ENCODE measurements at places on chromosomes 6 and 20.
A peak's percentile ranks its signal among the peaks of the same experiment; 100 is the strongest.

DNA sequence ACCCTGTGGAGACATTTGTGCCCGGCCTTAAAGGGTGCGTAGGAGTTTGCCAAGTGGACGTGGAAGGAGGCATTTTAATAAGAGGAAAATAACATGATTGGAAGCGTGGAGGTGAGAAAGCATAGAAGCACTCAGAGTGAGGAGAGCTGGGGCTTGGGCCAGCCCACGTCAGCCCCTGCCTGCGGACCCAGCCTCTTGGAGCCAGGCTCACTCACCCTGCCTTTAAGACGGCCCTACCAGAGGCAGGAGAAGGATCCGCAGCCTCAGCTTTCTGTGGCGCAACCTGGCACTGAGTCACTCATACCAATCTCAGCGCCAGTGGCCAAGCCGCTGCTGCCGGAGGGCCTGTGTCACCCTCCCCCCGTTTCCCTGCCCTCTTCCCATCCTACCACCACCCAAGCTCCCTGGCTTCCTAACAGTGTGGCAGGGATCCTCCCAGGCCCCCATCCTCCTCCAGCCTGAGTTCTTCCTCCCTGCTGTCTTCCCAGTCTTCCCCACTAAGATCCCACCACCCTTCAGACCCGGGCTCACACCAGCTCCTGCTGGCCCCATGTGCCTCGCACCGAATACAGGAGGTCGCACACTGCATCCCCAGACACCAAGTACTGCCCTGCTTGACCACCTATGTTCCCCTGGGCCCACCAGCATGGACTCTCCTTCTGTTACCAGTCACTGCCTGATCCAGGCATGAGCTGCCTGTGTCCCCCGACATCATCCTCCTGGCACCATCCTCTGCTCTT is 285.2 kb downstream of the UST start:
- DNase-seq: peak; percentile 77

GRCh38 chr6:12196326-12196936 is 93.7 kb upstream of the EDN1 start:
- DNase-seq: peak; percentile 32

GRCh38 chr20:3194617-3195280 is 9.7 kb downstream of the DDRGK1 start:
- DNase-seq: no peak

DNA sequence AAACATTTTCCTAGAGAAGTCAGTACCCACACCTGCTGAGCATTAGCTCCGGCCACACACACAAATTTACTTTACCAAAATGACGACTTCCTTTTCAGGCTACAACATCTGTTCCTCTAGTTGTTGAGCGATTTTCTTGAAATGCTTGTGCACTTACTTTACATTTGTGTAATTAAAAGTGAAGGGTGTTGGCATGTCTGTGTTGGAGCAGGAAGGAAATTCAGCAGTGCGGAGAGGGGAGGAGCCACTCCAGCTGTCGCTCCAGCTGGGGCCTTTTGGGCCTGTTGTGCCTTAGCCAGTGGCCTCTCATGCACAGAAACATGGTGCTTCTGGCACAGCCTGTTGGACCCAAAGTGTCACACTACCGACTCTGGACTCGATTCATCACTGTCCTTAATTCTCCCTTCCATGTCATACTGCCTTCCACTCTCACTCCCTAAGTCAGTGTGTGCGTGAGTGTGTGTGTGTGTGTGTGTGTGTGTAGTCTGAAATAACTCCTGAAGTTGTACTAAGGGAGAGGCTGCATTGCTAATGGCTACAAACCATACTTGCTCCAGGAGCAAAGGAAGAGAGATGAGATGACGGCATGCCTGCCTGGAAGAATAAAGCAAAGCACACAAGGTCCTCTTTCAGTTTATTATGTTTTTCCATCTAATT is 191.8 kb upstream of the ARG1 start:
- no peak for DNase-seq

DNA sequence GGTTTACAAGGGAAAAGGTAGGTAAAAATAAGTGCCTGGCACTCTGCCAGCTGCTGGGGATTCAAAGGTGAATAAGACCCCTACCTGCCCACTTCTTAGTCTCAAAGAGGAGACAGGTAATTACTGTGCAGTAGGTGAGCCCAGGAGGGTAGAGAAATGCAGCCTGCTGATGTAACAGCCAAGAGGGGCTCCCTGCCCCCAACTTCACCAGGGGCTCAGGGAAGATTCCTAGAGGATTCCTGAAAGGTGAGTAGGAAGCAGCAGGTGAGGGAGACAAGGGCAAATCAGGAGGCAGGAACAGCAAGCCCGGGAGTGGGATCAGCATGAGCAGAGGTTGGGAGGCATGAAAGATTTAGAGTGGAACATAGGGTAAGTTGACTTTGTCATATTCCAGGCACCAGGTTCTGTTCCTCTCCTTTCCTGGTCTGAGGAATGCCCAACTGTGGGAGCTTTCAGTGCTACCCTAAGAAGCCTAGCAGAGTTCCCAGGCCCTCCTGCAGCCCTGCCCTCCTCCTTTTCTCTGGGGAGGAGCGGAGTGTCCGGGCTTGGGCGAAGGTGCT is 258.1 kb downstream of the LRFN2 start:
- no peak for DNase-seq

- peak; percentile 37 for DNase-seq
Measured at GRCh38 chr20:32439132-32439829, 81.2 kb downstream of the ASXL1 start.

- DNase-seq: no peak
Measured at GRCh38 chr6:166253281-166253681, 54.9 kb downstream of the PRR18 start.

DNA sequence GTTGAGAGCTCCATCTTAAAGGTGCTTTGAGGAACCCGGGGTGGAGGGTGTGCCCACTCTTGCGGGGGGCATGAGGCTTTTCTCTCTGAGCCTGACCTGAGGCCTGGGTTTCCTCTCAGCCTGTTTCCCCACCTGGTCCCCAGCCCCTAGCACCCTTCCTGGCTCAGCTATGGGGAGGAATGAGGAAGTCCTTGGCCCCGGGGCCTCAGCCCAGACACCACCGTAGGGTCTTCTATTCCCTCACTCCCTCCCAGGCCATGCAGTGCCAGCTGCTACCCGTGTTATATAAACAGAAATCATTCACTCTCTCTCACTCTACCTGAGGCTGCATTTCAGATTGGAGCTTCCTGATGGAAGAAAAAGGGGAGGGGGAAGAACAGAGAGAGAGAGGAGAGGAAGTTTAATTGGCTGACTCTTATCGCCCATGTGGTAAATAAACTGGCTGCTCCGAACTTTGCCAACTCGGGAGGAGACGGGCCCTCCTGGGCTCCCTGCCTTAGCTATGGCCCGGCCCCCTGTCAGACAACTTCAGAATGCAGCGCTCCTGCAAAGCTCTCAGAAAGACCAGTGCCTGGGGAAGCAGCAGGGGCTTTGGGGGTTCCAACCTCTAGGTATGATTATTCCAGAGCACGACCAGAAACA is 2.8 kb downstream of the CDH22 start:
- no peak for DNase-seq

GRCh38 chr20:61092251-61092650 is 159.8 kb upstream of the CDH4 start:
- no peak for DNase-seq

- no peak for DNase-seq
Measured at GRCh38 chr6:10557913-10558312, 36.8 kb downstream of the GCNT2 start.

DNA sequence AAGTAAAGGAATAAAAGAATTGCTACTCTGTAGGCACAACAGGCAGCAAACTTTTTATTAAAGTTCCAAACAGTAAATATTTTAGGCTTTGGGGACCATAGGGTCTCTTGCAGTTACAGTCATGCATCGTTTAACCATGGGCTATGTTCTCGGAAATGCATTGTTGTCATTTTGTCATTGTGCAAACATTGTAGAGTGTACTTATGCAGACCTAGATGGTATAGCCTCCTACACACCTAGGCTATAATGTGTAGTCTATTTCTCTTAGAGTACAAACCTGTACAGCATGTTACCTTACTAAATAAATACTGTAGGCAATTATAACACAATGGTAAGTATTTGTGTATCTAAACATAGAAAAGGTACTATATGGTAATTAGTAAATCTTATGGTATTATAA is 54.7 kb downstream of the CDS2 start:
- no peak for DNase-seq

GRCh38 chr6:108323710-108324466 is 29.0 kb downstream of the AFG1L start:
- no peak for DNase-seq

GRCh38 chr20:22070610-22071058 is 365.2 kb downstream of the PAX1 start:
- DNase-seq: no peak

GRCh38 chr6:45696738-45697137 is 318.9 kb downstream of the CLIC5 start:
- no peak for DNase-seq

- DNase-seq: peak; percentile 73
Measured at GRCh38 chr20:63653041-63653973, at the start of gene STMN3. STMN3 (minus strand) TSS chr20:63653424; CDS start chr20:63653345, 79 bp downstream.

DNA sequence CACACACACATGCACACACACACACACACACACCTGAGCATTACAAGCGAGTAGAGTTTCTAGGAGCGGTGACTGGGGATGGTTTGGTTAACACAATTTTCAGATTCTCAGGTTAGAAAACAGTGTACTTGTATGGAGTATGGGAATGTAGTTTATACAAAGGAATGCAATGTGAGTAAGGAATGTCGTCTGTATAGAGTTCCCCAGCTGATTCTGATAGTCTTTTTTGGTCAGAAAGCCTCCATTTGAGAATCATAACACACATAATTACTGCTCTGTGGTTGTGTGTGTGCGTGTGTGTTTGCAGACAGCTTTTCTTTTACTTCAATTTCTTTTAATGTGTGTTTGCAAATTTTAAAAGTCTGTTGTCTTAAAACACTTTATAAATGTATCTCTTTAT is 93.2 kb downstream of the MYO6 start:
- peak; percentile 11 for DNase-seq

- DNase-seq: peak; percentile 27
Measured at GRCh38 chr6:109349419-109349987, 32.8 kb downstream of the CD164 start.

- no peak for DNase-seq
Measured at GRCh38 chr20:2752567-2753460, 47.6 kb downstream of the CPXM1 start.

DNA sequence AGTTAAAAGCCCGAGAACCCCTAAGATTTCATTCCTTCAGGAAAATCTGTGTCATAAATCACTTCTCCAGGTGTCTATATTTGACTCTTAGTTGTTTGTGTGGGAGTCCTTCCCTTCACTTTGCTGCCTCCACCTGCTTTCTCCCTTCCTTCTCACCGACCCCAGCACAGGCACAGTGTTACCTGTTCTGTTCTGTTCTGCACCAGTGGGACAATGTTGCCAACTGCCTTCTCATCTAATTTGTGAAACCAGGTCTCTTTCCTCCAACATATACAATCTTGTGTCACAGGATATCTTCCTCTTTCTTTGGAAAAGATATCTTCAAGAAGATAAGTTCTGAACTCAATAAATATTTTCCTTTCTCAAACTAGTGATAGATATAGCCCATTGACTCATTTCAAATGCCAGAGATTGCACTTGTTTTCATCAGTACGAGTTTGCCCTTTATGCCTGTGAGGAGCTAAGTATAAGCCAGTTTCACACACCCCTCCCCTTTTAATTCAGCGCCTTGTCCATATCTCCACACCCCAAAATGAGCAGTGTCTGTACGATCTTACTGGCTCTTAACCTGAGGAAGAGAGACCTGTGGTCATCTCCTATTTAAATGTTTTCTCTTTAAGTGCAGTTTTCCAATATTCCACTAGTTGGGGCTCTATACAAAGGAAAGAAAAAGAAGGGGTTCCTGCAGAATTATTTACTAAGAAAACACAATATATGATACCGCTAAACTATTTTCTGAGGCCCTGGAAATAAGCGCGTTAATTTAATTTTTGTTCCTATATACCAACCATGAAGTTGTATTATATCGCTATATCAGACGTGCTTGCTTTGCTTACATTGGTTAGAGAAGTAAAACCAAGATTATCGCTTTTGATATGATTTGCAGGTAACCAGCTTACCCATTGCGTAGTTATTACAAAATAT is 81.6 kb upstream of the PREP start:
- DNase-seq: no peak

DNA sequence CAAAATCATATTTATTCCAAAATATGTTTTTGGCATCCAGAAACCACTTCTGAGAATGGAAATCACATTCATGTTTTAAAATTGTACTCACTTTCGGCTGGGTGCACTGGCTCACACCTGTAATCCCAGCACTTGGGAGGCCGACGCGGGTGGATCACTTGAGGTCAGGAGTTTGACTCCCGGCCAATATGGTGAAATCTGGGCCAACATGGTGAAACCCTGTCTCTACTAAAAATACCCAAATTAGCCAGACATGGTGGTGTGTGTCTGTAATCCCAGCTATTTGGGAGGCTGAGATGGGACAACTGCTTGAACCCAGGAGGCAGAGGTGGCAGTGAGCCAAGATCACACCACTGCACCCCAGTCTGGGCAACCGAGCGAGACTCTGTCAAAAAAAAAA is 580.7 kb downstream of the MAFB start:
- DNase-seq: no peak

DNA sequence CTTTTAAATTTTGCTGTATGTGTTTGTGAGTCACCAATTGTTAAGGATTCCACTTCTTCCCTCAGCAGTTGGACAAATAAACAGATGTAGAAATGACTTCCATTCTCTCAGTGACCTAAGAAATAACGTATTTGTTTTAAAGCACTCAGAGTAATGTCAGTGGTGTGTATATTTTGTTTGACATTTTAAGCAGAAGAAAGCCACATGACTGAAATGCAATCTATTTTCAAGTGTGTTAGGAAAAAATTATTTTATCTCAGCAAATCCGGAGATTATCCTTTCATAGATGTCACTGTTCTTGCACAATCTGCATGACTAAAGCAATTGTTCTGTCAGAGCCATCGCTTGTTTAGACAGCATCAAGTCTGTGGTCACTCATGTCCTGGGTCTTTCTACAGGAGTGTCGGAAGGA is 77.1 kb downstream of the JAG1 start:
- DNase-seq: peak; percentile 69
